ENCODE measurements at places on chromosomes 11 and 22.
A peak's percentile ranks its signal among the peaks of the same experiment; 100 is the strongest.

GRCh38 chr11:64546176-64546575 is 44.8 kb upstream of the SLC22A12 start:
- no peak for DNase-seq

DNA sequence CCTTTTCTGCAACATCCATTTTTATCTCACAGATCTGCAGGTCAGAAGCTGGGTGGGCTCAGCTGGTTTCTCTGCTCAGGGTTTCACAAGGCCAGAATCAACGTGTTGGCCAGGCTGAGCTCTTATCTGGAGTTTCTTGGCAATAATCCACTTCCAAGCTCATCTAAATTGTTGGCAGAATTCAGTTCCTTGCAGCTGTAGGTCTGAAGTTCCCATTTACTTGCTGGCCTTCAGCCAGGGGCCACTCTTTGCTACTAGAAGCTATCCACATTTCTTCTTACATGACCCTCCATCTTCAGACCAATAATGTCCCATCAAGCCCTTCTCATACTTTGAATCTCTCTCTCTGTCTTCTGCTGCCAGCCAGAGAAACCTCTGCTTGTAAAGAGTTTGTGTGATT is 103.5 kb downstream of the WNT11 start:
- DNase-seq: no peak

DNA sequence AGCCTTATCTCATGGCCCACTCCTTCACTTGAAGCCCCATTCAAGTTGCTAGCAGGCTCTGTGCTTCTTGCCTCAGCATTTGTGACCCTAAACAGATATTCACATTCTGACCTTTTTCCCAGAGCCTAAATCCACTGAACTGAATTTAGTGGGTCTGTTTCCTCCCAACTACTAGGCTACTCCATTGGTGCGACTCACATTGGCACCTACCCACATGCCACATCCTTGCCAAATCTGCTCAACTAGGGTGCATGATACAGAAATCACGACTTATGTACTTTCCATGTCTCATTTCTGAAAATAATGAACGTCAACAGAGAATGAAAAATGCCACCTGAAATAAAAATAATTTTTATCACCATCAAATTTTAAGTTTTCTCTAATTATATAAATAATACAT is 8.4 kb upstream of the MMP12 start:
- no peak for DNase-seq

DNA sequence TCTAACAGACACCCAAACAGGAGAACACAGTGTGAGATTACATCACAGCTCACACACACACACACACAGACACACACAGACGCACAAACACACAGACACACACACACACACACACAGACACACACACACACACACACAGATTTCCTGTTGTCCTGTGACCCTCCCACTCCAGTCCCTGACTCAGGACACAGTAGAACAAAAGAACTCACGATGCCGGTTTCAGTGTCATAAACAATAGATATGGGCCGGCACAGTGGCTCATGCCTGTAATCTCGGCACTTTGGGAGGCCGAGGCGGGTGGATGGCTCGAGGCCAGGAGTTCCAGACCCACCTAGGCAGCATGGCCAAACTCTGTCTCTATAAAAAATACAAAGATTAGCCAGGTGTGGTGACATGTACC is 13.8 kb upstream of the KAT5 start:
- DNase-seq: no peak

- peak; percentile 45 for DNase-seq
These were observed 268.4 kb downstream of the ETS1 start for GRCh38 chr11:128318856-128319474.
